ENCODE measurements at places on chromosomes 16 and 17.

DNA sequence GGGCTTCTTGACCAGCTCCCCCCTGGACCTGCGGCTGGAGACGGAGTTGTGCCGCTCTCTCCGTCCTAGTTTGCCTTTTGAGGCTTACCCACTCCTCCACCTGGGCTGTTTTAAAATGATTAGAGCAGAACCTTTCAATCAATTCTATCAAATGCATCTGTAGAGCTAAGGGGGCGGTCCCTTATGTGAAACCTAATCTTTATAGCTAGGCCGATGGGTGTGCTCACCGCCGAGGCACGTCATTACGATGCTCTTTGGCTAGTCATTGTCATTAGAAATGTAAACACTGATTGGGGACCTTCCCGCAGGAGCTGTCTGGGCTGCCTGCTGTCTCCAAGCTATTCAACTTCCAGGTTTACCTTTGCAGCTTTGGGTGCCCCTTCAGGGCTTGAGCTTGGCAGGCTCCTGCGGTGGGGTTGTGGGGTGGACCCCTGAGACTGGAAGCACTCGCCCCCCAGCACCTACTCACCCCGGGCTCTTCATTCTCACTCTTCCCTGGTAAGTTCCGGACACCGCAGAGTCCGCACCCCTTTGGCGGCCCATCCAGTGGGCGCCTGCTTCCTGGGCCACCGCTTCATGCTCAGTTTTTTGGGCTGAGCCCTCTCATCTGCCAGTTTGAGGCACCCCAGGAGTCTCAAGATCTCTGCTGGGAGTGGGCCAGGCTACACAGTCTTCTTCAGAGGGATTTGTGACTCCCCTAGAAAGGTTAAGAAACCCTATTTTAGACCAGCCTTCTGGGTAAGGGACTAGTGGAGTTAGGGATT is 20.9 kb upstream of the IL17C start:
- no peak for ATAC-seq

GRCh38 chr17:15143524-15143923 is 121.6 kb downstream of the PMP22 start:
- no peak for ATAC-seq

DNA sequence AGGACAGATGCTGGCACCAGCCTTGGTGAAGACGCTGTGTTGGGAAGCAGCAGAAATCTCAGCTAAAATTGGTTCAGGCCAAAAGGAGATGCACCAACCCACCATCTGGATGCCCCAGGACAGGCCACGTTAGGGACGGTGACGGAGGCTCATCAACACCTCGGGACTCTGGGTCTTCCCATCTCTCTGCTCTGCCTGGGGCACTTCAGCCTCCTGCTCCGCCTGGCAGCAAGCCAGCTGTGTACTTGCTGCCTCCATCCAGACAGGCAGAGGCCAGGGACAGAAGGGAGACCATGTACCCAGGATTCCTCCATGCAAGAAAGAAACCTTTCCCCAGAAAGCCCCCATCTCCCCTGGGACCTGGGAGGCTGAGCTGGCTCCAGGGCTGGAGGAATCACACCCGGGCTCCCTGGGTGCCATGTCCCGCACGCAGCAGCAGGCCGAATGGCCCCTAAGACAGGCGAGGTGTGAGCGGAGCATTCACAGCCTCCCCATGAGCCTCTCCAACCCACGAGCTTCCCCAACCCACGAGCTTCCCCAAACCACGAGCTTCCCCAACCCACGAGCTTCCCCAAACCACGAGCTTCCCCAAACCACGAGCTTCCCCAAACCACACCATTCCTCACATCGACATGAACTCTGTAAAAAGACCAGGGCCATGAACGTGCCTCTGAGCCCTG is 274.5 kb downstream of the C16orf95 start:
- ATAC-seq = no peak

DNA sequence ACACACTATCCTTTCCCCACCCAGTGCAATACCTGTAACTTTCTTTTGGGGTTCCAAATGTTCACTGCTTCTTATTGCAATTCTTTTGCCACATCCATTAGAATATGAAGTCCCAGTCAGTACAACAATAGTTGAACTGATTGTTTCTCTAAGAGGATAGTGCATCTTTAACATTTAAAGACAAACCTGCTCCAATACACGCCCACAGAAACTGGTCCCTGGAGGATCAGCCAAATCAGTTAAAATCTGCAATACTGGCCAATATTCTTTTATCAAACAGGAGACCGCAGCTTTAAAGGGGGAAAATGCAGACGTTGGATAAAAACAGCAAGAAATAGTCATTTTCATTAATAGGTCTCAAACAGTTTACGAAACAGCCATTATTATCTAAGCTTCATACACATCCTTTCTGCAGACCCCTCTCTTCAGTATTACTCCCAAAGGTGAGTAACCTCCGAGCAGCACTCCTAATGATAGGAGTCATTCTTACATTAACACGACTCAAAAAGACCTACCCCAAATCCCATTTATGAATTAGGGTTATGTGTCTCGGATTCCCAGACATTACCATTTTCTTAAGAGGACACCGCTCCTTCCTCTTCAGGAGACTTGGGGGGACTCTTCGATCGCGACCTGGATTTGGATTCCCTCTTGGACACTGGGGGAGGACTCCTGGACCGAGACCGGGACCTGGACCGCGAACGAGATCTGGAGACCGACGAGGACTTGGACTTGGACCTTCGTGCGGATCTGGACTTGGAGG is 1.4 kb downstream of the SRSF2 start:
- no peak for ATAC-seq

GRCh38 chr17:12406623-12407215 is 259.0 kb upstream of the MYOCD start:
- no peak for ATAC-seq

DNA sequence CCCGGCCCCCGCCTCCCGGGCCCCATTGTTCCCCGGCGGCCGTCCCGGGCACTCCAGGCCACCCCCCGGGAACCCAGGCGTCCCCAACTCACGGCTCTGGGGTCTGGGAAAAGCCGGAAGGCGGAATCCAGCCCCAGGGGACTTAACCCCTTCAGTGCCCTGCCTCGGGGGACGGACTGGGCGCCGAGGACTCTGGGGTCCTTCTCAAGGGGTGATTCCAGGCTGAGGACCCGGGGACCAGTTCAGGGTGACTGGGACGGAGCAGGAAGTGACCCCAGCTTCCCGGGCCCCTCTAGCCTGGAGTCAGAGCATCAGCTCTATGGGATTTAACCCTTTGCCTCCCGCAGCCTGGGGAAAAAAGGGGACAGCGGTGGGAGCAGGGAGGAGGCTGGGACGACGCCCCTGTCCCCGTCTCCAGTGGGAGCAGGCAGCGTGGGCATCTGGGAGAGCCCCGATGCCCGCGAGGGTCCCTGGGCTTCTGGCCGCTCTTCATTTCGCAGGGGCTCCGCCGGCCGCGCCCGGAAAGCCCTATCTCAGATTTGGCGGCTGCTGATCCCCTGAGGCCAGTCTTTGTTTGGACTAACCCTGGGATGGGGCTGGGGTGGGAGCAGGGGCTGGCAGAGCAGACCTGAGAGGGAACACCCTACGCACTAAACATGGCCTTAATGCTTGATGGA is at the start of gene ZNF629:
Gene ZNF629, minus strand, starts transcription at position 270 of the 677 bp plus-strand sequence. CDS start 2,723 bp downstream, outside the sequence.
- peak; percentile 64 for ATAC-seq

GRCh38 chr16:48916566-48916965 is 306.6 kb upstream of the N4BP1 start:
- ATAC-seq = no peak

DNA sequence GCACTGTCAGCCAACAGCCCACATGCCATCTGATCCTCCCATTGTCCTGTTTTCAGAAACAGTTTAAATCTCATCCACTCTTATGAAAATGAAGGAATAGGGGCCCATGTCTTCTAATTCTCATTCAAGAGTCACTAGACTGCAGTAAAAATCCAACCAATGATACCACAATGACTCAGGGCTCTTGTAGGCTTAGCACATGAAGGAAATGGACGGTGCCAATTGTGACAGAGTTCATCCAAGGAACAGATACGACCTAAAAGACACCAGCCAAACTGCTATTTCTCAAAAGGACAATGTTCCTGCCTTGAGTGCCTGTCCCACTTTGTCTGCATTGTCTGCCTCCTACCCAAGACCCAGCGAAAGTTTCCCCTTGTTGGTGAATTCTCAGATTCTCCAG is 204.8 kb upstream of the COX10 start:
- ATAC-seq = no peak

DNA sequence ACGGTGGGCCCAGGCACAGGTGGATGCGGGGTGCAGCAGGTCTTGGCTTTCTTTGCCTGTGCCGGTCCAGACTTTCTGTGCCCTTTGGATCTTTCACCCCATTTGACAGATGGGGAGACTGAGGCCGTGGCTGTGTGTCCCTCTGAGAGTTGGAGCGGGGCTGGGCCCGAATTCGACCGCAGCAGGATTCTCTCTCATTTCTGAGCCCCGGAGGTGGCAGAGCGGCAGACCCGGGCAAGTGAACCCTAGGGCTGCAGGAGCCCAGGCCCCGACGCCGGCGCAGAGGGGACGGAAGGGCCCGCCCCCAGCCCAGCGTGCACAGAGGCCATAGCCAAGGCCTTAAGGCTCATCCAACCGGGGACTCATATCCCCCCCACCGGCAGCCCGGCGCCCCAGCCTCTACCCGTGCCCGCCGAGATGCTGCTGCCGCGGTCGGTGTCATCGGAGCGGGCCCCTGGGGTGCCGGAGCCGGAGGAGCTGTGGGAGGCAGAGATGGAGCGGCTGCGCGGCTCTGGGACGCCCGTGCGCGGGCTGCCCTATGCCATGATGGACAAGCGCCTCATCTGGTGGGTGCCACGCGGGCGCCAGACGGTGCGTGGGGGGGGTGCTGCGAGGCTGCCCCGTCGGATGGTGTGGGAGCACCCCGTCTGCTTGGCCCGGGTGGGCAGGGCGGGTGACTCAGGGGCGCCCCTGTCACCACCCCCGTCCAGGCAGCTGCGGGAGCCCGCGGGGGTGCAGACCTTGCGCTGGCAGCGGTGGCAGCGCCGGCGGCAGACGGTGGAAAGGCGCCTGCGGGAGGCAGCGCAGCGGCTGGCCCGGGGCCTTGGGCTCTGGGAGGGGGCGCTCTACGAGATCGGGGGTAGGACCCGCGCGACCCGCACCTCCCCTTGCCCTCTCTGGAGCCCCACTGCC is 857 bp downstream of the TMC8 start:
- ATAC-seq = peak; percentile 1
